ENCODE measurements at places on chromosomes 13 and 19.

DNA sequence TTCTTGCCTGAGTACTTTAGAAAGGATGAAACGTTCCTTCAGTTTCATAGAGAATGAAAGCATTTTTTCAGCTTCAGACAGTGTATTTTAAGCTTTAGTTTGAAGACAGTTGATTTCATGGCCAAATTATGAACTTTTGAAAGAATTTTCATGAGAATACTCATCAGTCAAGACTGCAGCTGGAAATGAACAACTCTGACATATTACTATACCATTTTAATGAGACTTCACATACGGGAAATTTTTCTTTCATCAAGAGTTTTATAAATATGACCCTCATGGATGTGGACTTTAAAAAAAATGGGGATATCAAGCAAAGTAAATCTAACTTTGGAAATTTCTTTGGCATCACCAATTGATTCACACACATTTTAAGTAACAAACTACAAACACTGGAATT is 6.4 kb downstream of the LATS2 start:
- DNase-seq: no peak

DNA sequence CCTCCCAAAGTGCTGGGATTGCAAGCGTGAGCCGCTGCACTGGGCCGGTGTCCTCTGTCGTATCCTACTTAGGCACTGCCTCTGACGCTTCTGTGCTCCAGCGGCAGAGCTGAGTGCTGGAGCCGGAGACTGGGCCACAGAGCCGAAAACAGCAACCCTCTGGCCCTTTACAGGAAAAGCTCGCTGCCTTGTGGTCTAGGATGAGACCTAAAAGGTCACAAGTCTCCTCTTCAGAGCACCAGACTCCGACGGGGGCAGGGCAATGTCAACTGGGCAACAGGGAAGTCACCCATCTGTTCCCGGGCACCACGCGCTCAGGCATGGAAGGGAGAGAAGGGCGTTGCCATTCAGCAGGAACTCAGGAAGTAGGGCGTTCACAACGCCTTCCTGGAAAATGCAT is 91.7 kb downstream of the GADD45B start:
- no peak for DNase-seq

DNA sequence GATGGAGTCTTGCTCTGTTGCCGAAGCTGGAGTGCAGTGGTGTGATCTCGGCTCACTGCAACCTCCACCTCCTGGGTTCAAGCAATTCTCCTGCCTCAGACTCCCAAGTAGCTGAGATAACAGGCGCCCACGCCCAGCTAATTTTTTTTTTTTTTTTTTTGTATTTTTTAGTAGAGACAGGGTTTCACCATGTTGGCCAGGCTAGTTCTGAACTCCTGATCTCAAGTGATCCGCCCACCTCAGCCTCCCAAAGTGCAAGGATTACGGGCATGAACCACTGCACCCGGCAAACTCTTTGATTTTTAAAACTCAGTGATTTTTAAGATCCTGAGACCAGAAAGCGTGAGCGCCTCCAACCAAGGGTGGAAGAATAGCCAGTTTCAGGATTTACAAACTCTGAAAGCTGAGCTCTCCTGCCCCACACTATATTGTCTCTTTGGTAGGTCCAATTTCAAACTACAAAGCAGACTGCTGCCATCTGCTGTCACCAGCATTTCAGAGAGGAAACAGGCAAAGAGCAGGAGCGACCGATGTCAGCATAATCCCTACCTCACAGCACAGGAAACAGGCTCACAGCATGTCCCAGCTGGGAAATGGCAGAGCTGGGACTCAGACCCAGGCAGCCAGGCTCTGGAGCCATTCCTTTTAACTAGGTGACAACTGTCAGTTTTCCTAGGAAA is 9.2 kb downstream of the NOSIP start:
- no peak for DNase-seq

GRCh38 chr19:33798681-33799111 is 2.0 kb downstream of the KCTD15 start:
- no peak for DNase-seq

- no peak for DNase-seq
Measured at GRCh38 chr13:67231289-67232000, 1.3 kb upstream of the PCDH9 start.

DNA sequence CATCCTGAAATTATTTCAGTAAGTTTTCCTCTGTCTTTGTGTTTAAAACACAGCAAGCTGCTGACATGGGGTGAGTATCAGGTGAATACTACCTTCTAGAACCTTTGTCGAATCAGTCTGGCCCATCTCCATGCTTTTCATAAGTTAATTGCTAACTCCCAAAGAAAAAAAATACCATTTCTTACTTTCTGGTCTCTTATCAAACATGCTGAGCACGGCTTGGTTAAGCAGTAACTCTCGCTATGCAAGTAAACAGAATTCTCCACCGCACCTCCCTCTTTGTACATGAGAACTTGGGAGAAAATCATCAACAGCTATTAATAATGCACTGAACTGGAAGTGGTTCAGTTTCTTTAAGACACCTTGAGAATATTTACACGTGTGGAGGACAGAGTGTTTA is 88.6 kb downstream of the FGF9 start:
- DNase-seq: no peak

DNA sequence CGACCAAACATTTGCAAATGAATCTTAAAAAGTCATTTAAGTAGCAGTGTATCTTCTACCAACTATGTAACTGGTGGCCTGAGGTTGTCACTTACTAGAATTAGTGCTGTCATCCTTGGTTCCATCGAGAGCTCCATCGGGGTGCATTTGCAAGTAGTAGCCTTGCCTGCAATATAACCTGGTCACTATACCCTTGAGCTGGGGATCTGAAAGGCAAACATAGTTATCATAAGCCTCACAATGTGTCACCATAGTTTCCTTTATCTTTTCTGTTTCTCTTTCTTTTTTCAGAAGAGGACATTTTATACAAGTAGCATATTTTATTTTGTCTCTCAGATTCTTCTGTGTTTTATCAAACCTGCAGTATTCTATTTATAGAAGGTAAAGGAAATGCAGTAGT is 422.6 kb downstream of the ITGBL1 start:
- DNase-seq: no peak

DNA sequence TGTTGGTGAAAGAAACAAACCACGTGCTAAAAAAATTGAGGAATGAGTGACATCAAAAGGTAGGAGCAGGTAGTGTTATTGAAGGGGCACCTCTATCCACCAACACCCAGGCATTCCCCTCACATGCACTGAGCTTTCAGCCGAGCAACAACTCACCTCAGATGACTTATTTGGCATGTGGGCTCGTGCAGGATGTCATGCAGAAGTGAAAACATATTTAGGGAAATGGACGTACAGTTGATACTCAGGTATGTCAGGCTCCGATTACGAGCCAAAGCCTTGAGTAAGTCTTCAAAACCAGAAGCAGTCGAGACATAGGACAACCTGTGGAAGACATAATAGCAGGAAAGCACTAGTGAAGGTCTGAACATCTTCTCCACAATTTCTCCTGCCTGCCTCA is 30.4 kb downstream of the NLRP11 start:
- DNase-seq: no peak

- no peak for DNase-seq
Measured at GRCh38 chr13:94859278-94859691, 146.9 kb upstream of the SOX21 start.

- no peak for DNase-seq
Measured at GRCh38 chr19:48680436-48681126, 7.8 kb upstream of the NTN5 start.

- no peak for DNase-seq
Measured at GRCh38 chr13:41919741-41920487, 41.0 kb downstream of the VWA8 start.

- peak; percentile 63 for DNase-seq
Measured at GRCh38 chr13:50123862-50124535, 108.8 kb downstream of the KCNRG start.
